Neural crest cell (in vitro differentiated cells): ENCODE measurements at places on chromosomes 7 and 10. TPM values are rescaled to one million over a fixed set of nuclear protein-coding genes. Genes with fewer than 3 reads are reported as not detected.

DNA sequence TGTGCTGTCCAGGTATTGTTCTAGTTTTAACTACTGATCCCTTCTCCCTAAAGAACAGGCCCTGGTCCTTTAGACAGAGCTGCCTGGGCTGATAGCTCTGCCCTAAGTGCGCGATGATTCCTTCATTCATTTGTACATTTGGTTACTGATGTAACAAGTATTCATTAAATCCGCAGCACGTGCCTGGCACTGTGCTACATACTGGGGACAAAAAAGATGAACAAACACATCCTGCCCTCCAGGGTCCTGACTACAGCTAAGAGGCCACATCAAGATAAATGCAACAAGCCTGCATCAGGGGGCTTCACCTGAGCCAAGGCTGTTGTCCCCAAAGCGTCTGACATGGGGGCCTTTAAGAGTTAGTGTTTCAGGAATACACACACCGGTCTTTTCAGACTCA, 99.0 kb upstream of the PODXL start:
- H3K27me3 ChIP-seq = peaks cover 22% of the 10 kb centered on the region
- no peak overlapping the region for H3K27ac ChIP-seq
- DNase-seq = no peak
- H3K4me1 ChIP-seq = no peaks in the 10 kb centered on the region
- H3K36me3 ChIP-seq = no peaks in the 10 kb centered on the region
- H3K4me3 ChIP-seq = no peak overlapping the region

DNA sequence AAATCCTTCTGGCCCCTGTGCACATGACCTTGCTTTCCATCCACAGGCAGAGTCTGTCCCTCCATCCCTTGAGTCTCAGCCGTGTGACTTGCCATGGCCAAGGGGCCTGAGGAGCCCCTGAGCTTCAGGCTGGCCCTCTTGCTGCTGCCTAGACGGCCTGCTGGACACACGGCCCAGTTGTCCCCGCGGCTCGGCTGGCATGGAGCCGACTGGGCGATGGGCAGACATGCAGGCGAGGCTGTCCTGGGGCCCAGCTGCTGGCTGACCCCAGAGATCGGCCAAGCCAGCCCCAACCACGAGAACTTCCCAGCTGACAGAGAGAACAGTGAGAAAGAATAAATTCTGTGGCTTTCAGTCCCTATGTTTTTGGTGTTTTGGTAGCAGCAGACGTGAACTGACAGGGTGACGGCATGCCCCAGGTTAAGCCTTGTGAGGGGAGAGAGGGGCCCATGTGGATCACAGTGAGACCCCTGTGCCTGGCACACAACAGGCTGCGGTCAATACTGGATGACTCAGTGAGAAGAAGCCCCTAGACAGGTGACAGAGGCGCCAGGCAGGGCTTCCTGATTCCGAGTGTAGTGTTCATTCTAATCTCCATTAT, 11.7 kb downstream of the PRKAG2 start:
- peaks cover 21% of the 10 kb centered on the region for H3K4me1 ChIP-seq
- no peak overlapping the region for H3K4me3 ChIP-seq
- no peak for DNase-seq
- no peak overlapping the region for H3K27ac ChIP-seq

DNA sequence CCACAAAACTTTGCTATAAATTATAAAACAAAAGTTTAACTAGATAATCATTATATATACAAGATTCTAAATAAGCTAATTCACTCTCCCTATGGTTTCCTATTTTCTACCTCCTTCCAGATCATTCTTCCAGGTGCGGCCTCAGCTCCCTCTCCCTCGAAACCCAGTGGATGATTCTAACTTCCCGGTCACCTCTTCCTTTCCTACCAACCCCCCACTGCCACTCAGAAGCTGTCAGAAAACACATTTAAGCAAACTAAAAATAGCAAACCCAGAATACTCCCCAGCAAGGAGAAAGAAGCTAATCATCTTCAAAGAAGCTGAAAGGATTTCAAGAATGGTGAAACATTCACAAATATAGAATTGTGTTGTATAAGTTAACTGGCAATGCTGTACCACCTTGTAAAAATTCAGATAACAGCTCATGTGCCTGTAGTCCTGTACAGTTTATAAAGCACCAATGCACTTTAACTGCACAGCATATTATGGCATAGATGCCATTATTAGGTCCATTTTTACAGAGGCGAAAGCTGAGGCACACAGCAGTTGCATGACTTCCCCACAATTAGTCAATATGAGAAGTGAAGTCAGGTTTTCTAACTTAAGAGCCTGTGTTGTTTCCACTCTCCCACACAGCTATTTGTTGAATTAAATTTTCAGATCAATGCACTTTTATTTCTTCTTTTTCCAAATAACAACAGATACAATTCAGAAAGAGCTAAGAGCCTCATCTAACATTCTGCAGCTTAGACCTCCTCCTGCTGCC, 13.7 kb upstream of the DNTT start:
- H3K27ac ChIP-seq = no peak overlapping the region
- peaks cover 10% of the 10 kb centered on the region for H3K27me3 ChIP-seq
- no peak for DNase-seq
- H3K4me1 ChIP-seq = peaks cover 12% of the 10 kb centered on the region
- no peaks in the 10 kb centered on the region for H3K36me3 ChIP-seq

- no peak overlapping the region for H3K27ac ChIP-seq
- H3K4me1 ChIP-seq = peaks cover 12% of the 10 kb centered on the region
- H3K4me3 ChIP-seq = no peak overlapping the region
- DNase-seq = no peak
Observed at GRCh38 chr7:45579391-45579801, 5.2 kb downstream of the ADCY1 start.

DNA sequence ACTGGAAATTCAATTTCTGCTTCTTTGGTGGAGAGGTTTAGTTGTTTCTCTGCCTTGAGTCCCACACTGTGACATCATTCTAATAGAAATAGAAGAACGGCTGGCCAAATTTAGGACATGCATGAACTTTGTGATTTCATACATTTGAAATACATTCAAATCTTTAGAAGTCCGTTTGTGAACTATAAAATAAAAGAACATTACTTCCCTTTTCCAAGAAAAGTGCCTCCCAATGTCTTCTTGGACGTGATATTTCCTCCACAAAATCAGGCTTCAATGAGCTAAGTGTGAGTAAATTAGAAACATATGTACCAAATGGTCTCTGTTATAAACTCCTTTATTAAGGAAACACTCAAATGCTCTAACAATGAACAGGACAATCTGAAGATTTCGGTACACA, 314.5 kb upstream of the AKR1E2 start:
- no peak overlapping the region for H3K4me3 ChIP-seq
- no peak overlapping the region for H3K27ac ChIP-seq
- H3K27me3 ChIP-seq = no peaks in the 10 kb centered on the region

Gene ANKRD7
- not detected in 2 replicates for total RNA-seq

Gene BTBD16
- total RNA-seq = not detected in 2 replicates

Gene CALHM1
- total RNA-seq = not detected in 2 replicates
